ENCODE measurements at places on chromosomes 5 and 9. TPM values are rescaled to one million over a fixed set of nuclear protein-coding genes. Genes with fewer than 3 reads are reported as not detected.
A peak's percentile ranks its signal among the peaks of the same experiment; 100 is the strongest.

- DNase-seq = no peak
Observed at GRCh38 chr5:166957782-166958181, 1333.7 kb upstream of the WWC1 start.

SLC1A1 gene
- total RNA-seq = 23.1 TPM

DNA sequence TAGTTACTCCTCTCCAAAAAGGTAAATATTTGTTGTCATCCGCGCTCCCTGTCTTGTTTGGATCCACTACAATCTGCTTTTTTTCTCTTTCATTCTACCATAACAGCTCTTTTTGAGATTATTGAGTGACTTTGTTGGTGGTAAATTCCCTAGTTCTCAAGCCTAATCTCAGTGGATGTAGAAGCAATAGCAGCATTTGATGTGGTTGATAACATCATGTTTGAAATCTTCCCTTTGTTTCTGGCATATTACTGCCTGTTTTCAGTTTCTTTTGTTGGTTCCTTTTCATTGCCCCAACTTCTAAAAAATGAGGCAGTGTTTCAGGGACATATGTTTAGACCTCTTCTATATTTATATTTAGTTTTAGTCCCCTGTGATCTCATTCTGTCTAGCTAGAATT lies 8.9 kb downstream of the CDC42SE2 start:
- DNase-seq = no peak

PCDHGA4 gene
- 0.53 TPM for total RNA-seq

NUTM2G gene
- not detected for total RNA-seq

SAPCD2 gene
- 0.15 TPM for total RNA-seq

DNA sequence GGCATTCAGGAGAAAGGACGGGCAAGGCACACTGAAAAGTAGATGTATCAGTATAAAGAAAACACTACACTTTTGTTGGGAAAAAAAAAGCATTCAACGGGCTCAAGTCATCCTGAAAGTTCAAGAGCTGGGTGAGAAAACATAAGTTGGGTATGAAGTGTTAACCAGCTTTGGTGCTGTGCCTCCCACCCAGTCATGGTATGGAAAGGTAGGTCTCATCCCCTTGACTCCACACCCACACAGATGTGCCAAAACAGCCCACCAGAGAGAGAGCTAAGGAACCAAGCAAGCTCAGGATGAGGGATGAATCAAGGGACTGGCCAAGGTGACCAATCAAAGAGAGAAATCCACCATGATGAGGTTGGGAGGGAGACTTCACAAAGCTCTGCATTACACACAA lies 54.7 kb downstream of the ESM1 start:
- DNase-seq = no peak

GRCh38 chr9:129109537-129109903 lies 1.1 kb downstream of the CRAT start:
- DNase-seq = peak; percentile 66
